ENCODE measurements at places on chromosomes 3 and 15.

DNA sequence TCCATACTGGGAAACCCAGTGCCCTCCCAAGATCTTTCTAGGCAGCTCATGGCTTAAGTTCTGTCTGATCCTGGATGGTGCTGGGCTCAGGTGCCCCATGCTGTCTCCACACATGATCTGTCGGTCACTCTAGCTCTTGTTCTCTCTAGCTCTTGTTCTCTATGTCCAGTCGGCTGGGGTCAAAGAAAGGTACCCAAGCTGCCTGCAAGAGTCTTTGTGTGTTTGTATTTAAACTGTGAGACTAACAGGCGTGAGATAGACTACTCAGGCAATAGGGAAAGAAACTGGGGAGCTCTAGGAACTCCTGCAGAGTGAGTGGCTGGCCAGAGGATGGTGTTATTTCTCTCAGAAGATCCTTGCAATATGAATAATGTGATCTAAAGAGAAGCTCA, 40.2 kb downstream of the GPR156 start:
- H3K4me1 ChIP-seq: no peaks in the 10 kb centered on the region
- no peaks in the 10 kb centered on the region for H3K36me3 ChIP-seq
- DNase-seq: no peak
- no peak overlapping the region for H3K27ac ChIP-seq
- H3K4me3 ChIP-seq: no peak overlapping the region

DNA sequence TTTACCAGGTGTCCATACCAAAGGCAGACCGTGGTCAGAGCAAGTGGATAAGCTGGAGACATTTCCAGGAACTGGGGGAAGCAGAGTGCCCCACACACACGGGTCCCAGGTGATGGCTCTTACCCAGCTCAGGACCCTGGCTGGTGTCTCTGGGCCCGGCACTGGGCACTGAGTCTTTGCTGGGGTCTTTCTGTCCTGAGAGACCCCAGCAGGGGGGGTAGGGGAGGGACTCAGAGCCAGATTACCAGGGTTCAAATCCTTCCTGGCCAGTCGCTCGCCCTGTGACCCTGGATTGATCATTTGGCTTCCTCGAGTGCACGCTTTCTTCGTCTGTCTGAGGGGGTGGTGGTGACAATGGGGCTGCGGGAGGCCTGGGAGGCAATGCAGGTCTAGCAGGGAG, 95.7 kb downstream of the PLXNA1 start:
- H3K4me1 ChIP-seq: no peaks in the 10 kb centered on the region
- H3K4me3 ChIP-seq: no peak overlapping the region

DNA sequence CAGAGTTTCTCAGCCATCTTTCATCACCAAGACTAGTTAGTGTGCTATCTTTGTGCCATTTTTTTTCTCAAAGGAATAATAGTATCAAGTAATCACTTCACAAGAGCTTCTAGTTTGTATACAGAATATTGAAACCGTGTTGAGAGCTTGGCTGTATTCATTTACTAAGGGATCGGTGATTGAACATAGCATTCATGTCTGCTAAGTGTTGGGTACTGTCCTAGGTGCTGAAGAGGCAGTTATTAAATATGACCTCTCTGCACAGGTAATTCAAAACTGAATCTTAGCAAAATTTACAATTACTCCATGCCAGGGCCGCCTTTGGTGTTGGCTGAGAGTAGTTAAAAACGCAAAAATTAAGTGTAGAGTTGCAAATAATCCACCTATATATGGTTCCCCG, 355.3 kb upstream of the RORA start:
- H3K4me3 ChIP-seq: no peak overlapping the region
- no peaks in the 10 kb centered on the region for H3K27me3 ChIP-seq
- no peaks in the 10 kb centered on the region for H3K4me1 ChIP-seq
- H3K27ac ChIP-seq: no peak overlapping the region

- no peaks in the 10 kb centered on the region for H3K27me3 ChIP-seq
- H3K36me3 ChIP-seq: peaks cover 20% of the 10 kb centered on the region
- H3K27ac ChIP-seq: no peak overlapping the region
- no peaks in the 10 kb centered on the region for H3K4me1 ChIP-seq
Observed at GRCh38 chr3:4712109-4712508, 219.0 kb downstream of the ITPR1 start.

DNA sequence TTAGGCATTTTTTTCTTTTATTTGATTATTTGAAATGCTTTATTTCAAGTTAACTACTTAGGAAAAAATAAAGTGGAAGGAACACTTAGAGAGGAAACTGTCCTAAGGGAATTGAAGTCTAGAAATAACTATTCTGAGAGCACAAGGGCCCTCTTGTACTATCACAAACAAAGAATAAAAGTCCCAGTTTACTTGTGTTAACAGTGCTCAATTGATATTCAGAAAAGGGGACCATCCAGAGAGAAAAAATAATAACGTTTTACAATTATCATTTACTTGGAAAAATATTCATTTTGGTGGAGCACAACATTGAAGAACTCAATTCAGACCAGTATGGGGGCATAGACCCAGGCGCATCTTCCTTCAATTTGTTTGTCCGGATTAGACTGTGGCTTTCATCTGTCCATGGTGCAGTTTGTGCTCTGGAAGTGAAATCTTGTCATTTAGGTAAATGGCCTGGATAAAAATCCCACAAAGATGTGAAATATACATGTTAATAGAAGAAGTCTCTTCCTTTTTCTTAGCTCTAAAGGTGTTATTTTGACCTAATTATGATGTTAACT, 54.5 kb upstream of the SAMMSON start:
- H3K36me3 ChIP-seq: no peaks in the 10 kb centered on the region
- no peaks in the 10 kb centered on the region for H3K4me1 ChIP-seq
- no peak for DNase-seq
- no peaks in the 10 kb centered on the region for H3K27me3 ChIP-seq
- no peak overlapping the region for H3K4me3 ChIP-seq

- H3K27me3 ChIP-seq: no peaks in the 10 kb centered on the region
- no peaks in the 10 kb centered on the region for H3K36me3 ChIP-seq
- H3K4me3 ChIP-seq: no peak overlapping the region
Observed at GRCh38 chr3:145294572-145294971, 866.4 kb downstream of the PLOD2 start.

GRCh38 chr3:37833302-37834186, 28.1 kb upstream of the CTDSPL start:
- H3K27me3 ChIP-seq: no peaks in the 10 kb centered on the region
- no peaks in the 10 kb centered on the region for H3K4me1 ChIP-seq
- H3K27ac ChIP-seq: no peak overlapping the region
- no peak for DNase-seq

GRCh38 chr3:59412516-59412915, 362.7 kb upstream of the CFAP20DC start:
- no peaks in the 10 kb centered on the region for H3K27me3 ChIP-seq
- H3K4me1 ChIP-seq: no peaks in the 10 kb centered on the region
- no peak overlapping the region for H3K27ac ChIP-seq
- no peak for DNase-seq
- no peak overlapping the region for H3K4me3 ChIP-seq

GRCh38 chr3:184594371-184595001, 32.9 kb downstream of the EPHB3 start:
- H3K36me3 ChIP-seq: no peaks in the 10 kb centered on the region
- H3K4me1 ChIP-seq: no peaks in the 10 kb centered on the region
- H3K4me3 ChIP-seq: no peak overlapping the region
- no peak overlapping the region for H3K27ac ChIP-seq

DNA sequence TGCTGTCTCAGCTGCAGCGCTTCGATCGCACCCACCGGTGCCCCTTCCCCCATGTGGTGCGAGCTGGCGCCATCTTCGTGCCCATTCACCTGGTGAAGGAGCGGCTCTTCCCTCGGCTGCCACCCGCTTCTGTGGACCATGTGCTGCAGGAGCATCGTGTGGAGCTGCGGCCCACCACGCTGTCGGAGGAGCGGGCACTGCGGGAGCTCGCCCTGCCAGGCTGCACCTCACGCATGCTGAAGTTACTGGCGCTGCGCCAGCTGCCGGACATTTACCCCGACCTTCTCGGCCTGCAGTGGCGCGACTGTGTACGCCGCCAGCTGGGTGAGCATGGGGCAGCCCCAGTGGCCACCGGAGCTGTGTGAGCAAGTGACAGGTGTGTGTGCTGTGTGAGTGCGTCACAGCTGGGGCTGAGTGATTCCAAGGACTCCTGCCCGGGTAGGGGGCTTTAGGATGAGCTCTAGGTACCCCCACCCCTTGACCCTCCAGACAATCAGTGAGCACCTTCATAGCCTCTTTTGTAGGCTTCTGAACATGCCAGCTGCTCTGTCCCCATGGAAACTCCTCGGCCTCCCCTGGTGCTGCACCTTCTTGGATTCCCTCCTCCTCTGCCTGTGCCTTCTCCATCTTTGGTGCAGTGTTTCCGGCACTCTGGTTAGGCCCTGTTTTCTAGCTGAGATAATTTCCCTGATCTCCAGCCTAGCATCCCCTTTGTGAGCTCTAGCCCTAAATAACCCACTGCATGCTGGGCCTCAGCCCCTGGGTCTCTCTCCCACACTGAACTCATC, 7.0 kb downstream of the C15orf39 start:
- H3K27me3 ChIP-seq: no peaks in the 10 kb centered on the region
- H3K4me3 ChIP-seq: no peak overlapping the region
- H3K36me3 ChIP-seq: peaks cover 80% of the 10 kb centered on the region
